GM12878 (cell line): ENCODE measurements at places on chromosomes 4 and X.

GRCh38 chr4:98773638-98774037 lies 115.2 kb upstream of the TSPAN5 start:
- H3K36me3 ChIP-seq = no peaks in the 10 kb centered on the region
- H3K27ac ChIP-seq = no peak overlapping the region
- H3K27me3 ChIP-seq = no peaks in the 10 kb centered on the region; the same call in 1 of the 2 replicates
- H3K4me3 ChIP-seq = no peak overlapping the region
- no peak for DNase-seq

- H3K27me3 ChIP-seq = no peaks in the 10 kb centered on the region
- H3K27ac ChIP-seq = no peak overlapping the region
- H3K4me3 ChIP-seq = no peak overlapping the region
- DNase-seq = no peak
- no peaks in the 10 kb centered on the region for H3K36me3 ChIP-seq
Measured at GRCh38 chr4:158836828-158837449, 68.1 kb downstream of the FNIP2 start.

DNA sequence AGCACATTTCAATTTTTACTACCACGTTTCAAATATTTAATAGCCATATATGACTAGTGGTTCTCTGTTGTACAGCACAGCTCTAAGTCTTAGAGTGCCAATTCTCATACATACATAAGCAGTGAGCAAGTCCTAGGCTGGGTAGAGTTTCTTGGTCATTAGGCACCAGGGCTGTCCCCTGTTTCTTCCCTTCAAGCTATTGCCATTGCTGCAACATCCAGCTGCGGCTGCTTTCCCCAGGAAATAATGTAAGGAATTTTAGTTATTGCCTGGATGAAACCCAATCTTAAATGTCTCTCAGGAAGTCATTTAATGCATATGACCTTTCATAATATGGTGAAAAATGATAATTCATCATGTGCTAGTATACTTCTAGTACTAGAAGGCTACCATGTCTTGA lies 74.1 kb upstream of the PPP3CA start:
- H3K27me3 ChIP-seq = no peaks in the 10 kb centered on the region
- DNase-seq = no peak
- H3K4me1 ChIP-seq = peaks cover 21% of the 10 kb centered on the region
- H3K36me3 ChIP-seq = no peaks in the 10 kb centered on the region
- H3K27ac ChIP-seq = no peak overlapping the region

DNA sequence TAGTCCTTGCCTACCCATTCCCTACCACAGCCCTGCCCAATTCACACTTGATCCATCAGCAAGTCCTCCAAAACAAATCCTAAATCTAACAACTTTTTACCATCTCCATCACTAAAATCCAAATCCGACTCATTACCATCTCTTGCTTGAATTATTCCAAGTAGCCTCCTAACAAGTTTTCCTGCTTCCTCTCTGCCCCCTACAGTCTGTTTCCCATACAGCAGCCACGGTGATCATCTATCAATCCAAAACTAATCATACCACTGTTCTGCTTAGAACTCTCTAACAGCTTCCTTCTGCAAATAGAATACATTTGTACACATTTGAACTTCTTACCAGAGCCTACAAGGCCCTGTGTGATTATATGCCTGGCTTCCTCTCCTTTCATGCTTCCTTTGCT lies 133.0 kb downstream of the SHROOM4 start:
- no peaks in the 10 kb centered on the region; the same call in 1 of the 2 replicates for H3K27me3 ChIP-seq
- DNase-seq = no peak
- H3K4me1 ChIP-seq = no peaks in the 10 kb centered on the region
- H3K27ac ChIP-seq = no peak overlapping the region
- no peaks in the 10 kb centered on the region for H3K36me3 ChIP-seq
- no peak overlapping the region for H3K4me3 ChIP-seq
